ENCODE measurements at places on chromosomes 12 and 14.

DNA sequence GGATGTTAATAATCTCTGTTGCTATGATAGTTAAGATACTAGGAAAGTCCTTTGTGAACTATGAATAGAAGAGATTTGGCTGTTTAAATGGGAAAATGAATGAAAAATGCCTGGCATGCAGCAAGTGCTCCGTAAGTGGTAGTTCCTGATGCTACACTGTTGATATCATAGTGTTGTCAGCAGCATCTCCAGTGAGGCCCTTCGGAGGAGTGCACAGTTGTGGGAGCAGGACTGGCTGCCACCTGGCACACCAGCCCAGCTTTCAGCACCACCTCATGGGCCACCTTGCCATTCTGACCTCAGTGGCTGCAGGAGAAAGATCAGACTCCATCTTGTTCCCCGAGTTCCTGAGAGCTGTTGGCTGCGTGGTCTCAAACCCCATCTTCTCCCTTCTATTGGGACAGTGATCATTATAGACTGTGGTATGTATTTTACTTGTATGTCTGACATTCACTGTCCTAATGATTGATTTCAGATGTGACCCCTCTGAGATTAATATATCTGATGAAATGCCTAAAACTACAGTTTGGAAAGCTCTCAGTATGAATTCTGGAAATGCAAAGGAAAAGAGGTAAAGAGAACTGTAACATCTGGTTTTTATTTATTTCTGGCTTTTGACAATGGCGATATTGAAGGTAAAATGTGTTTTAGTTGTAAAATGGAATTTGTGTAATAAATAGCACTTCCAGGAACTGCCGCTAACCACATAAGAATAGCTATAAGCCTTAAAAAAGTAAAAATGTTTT is 80.9 kb downstream of the SLC4A8 start:
- no peak for DNase-seq

DNA sequence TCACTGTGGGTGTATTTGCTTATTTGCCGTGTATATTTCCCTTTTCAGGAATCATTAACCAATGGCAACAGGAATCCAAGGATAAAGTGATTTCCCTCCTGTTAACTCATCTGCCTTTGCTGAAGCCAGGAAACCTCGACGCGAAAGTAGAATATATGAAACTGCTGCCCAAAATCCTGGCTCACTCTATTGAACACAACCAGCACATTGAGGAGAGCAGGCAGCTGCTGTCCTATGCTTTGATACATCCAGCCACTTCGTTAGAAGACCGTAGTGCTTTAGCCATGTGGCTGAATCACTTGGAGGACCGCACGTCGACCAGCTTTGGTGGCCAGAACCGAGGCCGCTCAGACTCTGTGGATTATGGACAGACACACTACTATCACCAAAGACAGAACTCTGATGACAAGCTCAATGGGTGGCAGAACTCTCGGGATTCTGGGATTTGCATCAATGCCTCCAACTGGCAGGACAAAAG is 135.1 kb downstream of the SAMD4A start:
- DNase-seq, result no peak

DNA sequence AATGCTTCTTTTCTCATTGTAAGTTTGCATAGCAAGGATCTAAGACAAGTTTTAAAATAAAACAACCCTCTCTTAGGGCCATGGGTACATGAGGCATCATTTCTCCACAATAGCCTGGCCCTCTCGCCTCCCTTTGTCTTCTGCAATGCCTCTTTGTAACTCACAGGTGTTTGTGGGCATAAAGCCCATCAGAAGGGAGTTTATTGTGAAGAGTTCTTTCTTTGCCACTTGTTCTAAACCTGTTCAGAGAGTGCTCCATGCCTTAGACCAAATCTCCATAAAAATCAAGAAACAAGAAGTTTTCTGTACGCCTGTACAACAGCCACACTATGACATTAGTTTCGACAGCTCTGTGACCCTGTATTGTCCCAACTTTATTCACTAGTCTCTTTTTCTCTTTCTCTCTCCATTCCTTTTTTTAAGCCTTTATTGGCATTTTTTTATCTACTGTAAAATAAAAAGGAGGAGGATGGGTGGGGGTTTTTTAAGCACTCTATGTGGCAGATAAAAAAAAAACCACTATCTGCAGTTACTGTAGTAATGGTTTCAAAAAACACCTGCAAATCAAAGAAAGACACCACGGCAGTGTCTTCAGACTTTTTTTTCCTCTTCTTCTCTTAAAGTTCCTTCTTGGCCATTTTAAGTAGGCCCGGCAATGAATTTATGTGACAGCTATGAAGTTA is 1.6 kb downstream of the C12orf42 start:
- no peak for DNase-seq

DNA sequence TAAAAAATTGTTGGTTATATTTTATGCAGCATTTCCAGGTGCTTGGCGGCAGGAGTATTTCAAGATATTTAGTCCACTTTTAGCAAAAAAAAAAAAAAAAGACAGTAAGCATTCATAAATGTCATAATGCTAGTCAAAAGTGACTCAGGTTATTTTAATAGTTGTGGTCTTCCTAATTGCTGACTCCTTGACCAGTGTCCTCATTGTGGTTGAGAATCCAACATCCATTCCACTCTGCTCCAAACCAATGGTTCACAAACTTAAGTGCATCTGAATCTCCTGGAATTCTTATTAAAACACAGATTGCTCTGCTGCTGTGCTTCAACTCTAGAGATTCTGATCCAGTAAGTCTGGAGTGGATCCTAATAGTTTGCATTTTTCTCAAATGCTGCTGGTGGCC is 71.4 kb downstream of the AKAP6 start:
- DNase-seq, result no peak

GRCh38 chr12:102800565-102800964 is 116.5 kb downstream of the PAH start:
- DNase-seq, result no peak

- peak; percentile 7 for DNase-seq
Measured at GRCh38 chr14:24094841-24095270, 745 bp downstream of the PCK2 start.

DNA sequence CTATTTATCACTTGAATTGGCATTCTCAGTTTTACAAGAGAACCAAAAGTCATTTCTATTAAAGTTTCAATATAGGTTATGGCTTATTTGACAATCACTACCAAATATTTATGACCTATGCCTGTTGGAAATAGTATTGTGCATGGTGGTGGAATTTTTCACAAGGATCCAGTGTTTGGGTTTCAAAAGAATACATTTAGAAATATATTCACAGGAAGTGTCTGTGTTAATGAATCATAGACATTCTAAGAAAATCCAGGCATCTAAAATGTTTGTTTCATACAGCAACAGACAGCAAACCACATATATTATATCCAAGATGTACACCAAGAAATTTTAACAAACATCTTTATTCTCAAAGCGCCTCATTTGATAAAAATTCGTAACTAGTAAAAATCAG is 92.7 kb downstream of the MED13L start:
- no peak for DNase-seq

DNA sequence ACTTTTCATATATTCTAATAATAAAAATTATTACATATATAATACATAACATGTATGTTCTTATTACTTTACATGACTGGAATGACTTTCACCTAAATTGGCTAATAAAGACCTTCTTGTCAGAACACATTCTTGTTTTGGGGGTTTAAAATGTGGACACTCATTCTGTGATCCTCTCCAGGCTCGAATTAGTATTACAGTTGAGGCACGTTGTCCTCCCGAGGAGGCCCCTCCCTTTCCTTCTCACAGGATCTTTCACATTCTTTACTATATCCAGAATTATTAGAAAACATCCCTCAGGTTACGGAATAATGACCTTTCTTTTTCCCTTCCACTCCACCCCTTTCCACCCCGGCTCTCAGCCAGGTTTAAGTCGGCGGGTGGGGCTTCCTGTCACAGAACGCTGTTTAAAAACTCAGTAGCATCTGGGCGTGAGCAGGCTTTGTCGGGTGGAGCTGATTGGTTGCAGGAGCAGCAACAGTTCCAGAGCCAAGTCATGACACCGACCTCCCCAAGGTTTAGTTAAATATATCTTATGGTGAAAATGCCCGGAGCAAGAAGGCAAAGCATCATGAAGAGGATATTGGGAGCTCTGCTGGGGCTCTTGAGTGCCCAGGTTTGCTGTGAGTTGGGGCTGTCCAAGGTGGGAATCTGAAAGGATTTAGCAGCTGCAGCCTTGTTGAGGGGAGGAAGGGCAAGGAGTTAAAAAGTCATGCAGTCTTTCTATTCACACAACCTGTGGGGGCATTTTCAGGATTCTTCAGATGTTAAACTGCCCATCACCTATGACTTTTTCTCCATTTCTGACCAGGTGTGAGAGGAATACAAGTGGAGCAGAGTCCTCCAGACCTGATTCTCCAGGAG is 396.7 kb upstream of the OR4E1 start:
- peak; percentile 36 for DNase-seq

DNA sequence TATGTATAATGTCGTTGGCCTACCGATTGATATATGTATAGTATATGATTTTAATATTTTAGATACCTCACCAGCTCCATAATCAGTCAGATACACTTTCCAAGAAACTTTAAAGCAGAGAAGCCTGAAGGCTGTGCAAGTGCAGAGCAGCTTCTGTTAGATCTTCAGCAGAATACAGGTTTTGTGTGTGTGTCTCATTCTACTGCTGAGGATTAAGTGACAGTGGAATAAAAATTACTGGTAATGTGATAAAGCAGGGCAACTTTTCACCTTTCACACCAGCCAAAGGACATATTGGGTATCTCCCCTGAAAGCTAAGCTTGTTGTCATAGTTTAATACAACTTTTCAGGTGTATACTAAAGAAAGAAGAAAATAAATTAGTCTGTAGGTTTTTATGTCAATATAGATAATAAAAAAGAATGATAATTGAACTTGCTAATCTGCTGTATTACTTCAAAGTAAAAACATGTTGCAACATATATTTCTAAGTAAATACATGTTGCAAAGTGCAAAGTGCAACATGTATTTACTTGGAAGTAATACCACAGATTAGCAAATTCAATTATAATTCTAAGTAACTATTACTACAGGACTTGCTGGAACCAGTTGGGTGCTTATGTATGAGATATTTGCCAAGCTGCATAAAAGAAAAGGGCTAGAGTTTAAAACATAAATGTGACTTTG is 128.3 kb downstream of the SLC16A7 start:
- no peak for DNase-seq
